NCI-H510A (cell line): ENCODE measurements at places on chromosomes 3 and 15.
A peak's percentile ranks its signal among the peaks of the same experiment; 100 is the strongest.

DNA sequence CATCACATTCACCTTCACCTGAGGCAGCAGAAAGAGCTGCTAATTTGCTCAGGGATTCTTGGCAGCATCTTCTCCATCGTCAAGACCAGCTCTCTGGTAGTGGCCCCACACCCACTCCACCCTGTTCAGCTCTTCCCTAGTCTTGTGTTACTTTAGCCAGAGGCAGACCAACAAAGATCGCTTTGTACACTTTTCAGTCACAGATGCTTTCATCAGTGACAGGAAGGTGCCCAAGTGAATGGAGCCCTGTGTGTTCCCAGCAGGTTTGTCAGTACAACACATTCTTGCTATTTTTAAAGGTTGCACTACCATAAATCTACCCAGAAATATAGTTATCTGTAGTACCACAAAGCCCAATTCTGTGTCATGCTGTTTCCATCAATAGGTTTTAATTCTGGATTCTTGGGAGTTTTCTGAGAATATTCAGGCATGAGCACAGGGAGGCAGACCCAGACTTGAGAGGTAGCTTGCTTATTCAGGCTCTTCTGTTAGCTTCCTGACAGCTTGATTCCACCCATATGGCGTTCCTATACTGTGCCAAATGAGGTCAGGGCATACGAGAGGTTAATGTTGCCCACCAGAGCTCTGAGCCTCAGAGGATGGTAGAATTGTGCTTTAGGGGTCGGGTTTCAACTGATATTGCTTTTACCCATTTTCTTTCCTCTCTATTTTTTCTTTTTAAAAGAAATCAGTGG, 109.8 kb upstream of the MANF start:
- DNase-seq = no peak

GRCh38 chr15:92226020-92226612, 167.6 kb upstream of the ST8SIA2 start:
- DNase-seq = no peak

GRCh38 chr3:105876780-105877327, 8.0 kb upstream of the CBLB start:
- no peak for DNase-seq

DNA sequence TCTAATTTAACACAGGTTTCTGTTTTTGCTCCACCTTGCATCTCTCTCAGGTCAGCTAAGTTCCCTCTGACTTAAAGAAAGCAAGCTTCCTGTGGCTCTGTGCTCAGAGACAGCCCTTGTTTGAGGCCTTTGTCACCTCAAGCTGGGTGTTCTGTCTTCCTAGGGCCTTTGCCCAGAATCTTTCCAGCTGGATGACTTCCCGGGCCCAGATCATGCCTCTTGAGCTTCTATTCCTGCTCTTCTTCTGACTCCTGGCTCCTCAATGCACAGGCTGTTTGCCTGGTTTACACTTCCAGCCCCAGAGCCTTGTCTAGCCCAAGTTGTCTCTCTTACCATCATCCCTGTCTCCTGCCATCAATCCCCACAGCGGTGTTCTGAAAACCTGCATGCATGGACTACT, 300.6 kb downstream of the VPS13C start:
- DNase-seq = no peak

DNA sequence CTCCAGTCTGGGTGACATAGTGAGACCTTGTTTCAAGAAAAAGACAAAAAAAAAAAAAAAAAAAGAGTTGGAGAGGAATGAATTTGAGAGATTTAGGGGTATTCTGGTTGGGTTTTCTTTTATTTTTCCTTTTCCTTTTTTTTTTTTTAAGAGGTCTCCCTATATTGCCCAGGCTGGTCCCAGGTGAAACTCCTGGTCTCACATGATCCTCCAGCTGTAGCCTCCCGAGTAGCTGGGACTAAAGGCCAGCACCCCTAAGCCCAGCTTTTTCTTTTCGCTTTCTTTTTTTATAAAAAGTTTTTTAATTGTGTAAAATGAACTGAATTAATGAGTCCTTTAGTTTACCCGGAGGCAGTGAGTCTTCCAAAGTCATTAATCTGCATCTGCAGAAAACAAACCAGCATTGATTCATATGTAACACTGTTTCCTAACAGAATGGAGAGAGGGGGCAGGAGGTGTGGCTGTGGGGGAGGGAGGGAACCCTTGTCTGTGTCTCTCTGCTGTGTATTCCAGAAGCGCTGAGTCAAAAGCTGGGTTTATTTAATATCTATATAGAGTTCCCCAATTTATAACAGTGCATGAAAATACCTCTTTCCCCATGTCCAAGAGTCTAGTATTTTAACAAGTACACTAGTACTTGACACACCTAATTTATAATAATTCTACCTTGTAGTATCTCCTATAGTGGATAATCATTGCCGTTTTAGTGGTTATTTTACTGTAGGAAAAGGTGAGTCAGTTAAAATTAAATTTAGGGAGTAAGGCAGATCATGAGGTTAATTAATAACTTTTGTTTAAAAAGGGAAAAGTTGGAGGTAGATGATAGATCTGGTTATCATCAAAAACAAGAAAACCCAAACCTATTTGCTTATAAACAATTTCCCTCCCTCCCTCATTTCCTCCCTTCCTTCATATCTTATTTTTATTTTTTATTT, 2.6 kb upstream of the DPPA4 start:
- DNase-seq = no peak

DNA sequence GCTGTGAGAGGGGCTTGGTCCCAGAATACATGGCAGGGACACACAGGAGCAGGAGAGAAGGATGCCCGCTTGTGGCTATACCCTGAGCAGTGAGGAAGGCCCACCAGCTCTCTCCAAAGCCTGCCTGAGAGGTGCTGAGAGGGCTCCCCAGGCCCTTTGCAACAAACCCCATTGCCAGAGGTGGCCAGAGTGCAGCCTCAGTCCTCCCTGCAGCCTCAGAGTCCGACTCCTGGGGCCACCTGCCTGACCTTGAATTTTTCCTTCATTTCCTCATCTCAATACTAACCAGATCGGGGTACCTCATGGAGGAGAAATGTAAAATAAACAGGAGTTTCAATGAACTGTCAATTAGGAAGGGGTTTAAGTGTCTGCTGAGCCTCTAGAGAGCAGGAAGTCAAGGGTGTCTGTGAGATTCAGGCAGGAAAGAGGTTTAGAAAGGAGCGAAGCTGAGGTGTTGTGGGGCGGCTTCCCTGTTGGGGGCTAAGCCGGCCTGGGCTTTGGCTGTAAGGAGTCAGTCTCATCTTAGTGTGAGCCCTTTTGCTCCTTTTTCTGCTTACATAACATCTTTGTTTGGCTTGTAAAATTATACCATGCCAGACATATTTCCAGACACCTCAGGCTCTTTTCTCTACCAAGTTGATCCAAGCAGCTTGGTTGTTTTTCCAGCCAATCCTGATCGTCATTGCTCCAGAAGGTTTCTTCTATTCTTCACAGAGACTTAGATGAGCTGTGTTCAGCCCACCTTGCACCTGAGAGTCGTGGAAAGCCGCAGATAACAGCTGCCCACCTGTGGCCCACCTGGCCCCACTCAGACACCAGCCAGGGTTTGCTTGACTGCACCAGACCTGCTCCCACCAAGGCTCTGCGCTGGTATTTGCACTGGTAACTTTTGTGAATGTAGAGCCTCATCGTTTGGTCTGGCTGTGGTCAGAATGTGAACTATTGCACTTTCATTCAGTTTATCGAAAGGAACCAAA, 36.7 kb downstream of the CMTM7 start:
- DNase-seq = no peak

GRCh38 chr3:148631124-148631903, 66.4 kb upstream of the AGTR1 start:
- DNase-seq = no peak

- DNase-seq = no peak
These were observed 68.8 kb downstream of the PLOD2 start for GRCh38 chr3:146092230-146092629.

GRCh38 chr3:187741403-187742350, 3.6 kb downstream of the BCL6 start:
- DNase-seq = peak; percentile 30

GRCh38 chr3:11250902-11251806, 21.0 kb upstream of the ATG7 start:
- DNase-seq = no peak

- DNase-seq = no peak
These were observed 6.1 kb upstream of the KPNA1 start for GRCh38 chr3:122520861-122521260.

- DNase-seq = no peak
These were observed 243.6 kb downstream of the ATP8B4 start for GRCh38 chr15:49875392-49875791.

DNA sequence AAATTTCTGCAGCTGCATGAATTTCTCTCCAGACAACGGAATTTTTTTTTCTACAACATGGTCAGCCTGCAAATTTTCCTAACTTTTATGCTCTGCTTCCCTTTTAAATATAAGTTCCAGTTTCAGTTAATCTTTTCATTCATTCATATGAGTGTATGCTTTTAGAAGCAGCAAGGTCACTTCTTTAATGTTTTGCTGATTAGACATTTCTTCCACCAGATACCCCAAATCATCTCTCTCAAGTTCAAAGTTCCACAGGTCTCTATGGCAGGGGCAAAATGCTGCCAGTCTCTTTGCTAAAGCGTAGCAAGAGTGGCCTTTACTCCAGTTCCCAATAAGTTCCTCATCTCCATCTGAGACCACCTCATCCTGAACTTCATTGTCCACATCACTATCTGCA, 205.6 kb upstream of the GRM7 start:
- DNase-seq = no peak

DNA sequence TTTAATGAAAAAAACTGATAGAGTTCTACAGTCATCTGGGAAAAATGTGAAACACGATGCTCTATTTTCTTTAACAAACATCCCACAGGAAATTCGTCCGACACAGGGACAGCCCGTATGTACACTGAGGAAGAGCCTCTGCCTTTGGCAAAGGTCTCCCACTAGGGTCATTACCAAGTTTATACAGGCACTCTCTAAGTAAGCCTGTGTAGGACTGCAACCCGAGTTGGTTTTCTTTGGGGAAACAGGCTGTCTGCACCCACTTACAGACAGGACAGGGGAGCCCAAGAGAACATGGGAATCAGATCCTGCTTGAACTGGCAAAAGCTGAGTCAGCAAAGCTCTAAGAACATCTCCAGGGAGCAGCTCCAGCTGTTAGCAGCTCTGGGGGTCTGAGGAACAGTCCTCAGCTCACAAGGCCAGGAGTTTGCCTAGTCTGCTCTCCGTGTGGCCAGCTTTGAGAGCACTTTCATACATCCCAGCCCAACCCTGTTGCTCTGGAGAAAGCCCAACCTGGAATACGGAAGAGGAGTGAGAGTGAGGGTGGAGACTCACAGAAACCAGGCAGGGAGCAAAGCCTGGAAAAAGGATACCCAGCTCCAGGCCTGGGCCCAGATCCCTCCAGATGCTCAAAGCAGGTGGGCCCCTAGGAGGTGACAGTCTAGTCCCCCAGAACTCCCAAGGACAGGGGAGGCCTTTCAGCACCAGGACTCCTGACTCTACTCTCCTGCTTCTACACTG, 1.9 kb downstream of the TBC1D2B start:
- DNase-seq = peak; percentile 53

- no peak for DNase-seq
These were observed 25.1 kb upstream of the ZKSCAN7 start for GRCh38 chr3:44529927-44530326.
